Endothelial cell of umbilical vein (primary cell): ENCODE measurements at places on chromosomes 7 and 10. TPM values are rescaled to one million over a fixed set of nuclear protein-coding genes. Genes with fewer than 3 reads are reported as not detected.

DNA sequence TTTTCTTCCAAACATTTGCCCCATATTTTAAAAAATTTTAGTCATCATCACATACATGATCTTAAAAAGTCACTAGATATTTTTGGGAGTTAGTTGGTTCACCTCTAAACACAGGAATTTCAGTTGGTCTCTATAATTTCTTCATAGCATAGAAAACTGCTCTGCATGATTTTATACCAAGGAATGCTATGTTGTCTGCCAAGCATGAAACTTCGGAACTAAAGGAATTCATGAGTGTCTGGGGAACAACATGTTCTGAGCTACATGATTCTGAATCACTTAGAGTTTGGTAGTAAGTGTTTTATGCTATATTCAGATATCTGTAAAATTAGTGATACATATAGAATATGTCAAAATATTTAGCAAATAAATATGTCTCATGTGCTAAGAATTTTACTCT lies 957.8 kb downstream of the GATA3 start:
- DNase-seq, result peak; percentile 60

GRCh38 chr10:78609976-78610375 lies 458.8 kb upstream of the ZMIZ1 start:
- no peak for DNase-seq

DNA sequence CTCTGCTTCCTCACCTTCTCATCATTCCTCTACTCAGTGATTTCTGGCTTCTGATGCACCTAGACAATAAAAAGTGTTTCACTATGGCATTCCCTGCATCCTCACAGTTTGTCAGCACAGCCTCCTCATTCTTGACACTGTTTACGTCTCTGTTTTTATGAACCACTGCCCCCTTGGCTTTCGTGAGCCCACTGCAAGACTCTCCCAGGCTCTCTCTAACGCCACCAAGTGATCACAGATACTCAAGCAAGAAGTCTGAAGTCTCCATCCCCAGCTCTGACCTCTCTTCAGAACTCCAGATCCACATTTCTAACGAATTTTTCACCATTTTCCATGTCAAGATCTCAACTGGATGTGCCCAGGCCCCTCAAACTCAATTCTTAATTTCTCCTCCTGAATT lies 8.9 kb downstream of the SLC16A9 start:
- DNase-seq, result no peak

GRCh38 chr10:47319784-47320183 lies 2.5 kb upstream of the GDF2 start:
- DNase-seq, result no peak

DNA sequence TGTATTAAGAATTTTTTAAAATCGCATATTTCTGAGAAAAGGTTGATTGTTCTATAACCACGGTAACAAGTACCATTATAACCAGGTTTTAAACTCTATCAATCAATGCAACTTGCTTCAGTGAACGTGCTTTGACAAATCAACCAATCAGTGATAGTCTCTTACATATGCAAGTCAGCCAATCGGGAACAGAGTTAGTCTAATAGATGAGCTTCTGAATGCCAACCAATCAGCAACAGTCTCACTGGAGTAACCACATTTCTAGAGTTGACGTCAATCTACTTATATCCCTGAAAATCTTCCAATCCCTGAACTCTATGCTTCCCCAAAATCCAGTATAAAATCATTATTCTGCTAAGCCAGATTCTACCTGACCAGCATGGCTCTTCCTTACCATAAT lies 44.7 kb upstream of the TRUB1 start:
- no peak for DNase-seq

GRCh38 chr10:124116771-124117510 lies 23.5 kb upstream of the CHST15 start:
- no peak for DNase-seq

- no peak for DNase-seq
Measured at GRCh38 chr10:70250961-70251680, 17.9 kb upstream of the PPA1 start.

GRCh38 chr10:52443419-52444388 lies 129.6 kb downstream of the DKK1 start:
- peak; percentile 85 for DNase-seq

DNA sequence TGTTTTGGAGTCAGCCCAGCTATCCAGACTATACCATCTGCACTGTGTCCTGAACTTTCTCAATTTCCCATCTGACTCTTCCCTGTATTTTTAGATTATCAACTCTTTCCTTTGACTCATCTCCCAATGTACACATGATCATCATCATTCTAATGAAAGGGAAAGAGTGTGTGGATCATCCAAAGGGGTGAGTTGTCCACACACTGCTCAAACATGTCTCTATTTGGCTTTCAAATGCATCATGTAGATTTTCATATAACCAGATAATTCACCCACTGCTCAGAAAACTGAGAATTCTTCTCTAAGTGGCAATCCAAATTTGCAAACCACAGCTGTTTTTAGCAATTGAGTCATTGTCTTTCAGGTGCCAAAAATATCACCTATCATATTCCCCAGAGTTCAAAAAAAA lies 190.2 kb upstream of the HPS1 start:
- DNase-seq, result no peak

- peak; percentile 85 for DNase-seq
Measured at GRCh38 chr7:24842449-24843241, 85.4 kb upstream of the GSDME start.

- DNase-seq, result no peak
Measured at GRCh38 chr7:19336836-19337383, 191.7 kb upstream of the FERD3L start.

DNA sequence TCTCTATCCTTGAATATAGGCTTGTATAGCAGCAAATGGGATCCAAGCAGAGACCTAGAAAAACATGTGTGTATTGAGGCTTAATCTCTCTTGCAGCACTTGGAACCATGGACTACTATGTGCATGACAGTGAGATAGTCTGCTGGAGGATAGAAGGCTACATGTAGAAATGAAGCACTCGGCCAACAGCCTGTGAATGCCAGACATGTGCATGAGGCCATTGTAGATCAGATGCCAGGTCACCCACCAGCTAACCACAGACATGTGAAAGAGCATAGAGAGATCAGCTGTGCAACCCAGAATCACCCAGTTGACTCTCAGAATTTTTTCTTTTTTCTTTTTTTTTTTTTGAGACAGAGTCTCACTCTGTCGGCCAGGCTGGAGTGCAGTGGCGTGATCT lies 90.9 kb downstream of the NT5C2 start:
- DNase-seq, result no peak

The NODAL gene
- not detected in 2 replicates for total RNA-seq

The EN2 gene
- not detected in 2 replicates for total RNA-seq

The FLNC gene
- 81.8 and 81.9 TPM in 2 replicates for total RNA-seq

The ACSL5 gene
- 0.76 and 2.1 TPM in 2 replicates for total RNA-seq

The SEMA3A gene
- total RNA-seq, result 1.2 and 1.7 TPM in 2 replicates

The NFKB2 gene
- total RNA-seq, result 21.9 and 25.6 TPM in 2 replicates
